ENCODE measurements at places on chromosomes 1 and 21. TPM values are rescaled to one million over a fixed set of nuclear protein-coding genes. Genes with fewer than 3 reads are reported as not detected.

Gene CA6
- not detected for total RNA-seq

Gene FCRL2
- not detected for total RNA-seq

Gene CCDC185
- 0.12 TPM for total RNA-seq

Gene LCE2C
- total RNA-seq = not detected

Gene C21orf58
- total RNA-seq = 1.0 TPM

Gene TMEM200B
- 4.0 TPM for total RNA-seq

Gene PROK1
- total RNA-seq = 0.60 TPM

Gene TMEM201
- 18.5 TPM for total RNA-seq

Gene OR2T29
- total RNA-seq = not detected

Gene HAPLN2
- 1.9 TPM for total RNA-seq

Gene OR2L5
- not detected for total RNA-seq

Gene ORC1
- total RNA-seq = 0.52 TPM

Gene MATN1
- total RNA-seq = not detected

Gene LCE1F
- not detected for total RNA-seq

Gene TFAP2E
- total RNA-seq = 0.47 TPM

Gene TMPRSS15
- total RNA-seq = not detected

Gene ZBTB18
- total RNA-seq = 21.4 TPM

Gene ACTN2
- 1,411 TPM for total RNA-seq

Gene GRIK1
- total RNA-seq = not detected

Gene F3
- total RNA-seq = 47.9 TPM

Gene CTSK
- 17.5 TPM for total RNA-seq

Gene ARHGEF19
- total RNA-seq = 2.1 TPM

Gene SEMA4A
- 3.8 TPM for total RNA-seq

Gene ETV3L
- not detected for total RNA-seq

Gene RPE65
- not detected for total RNA-seq

Gene STPG1
- 6.6 TPM for total RNA-seq

Gene C1orf141
- total RNA-seq = not detected

Gene CFH
- 131 TPM for total RNA-seq

Gene PRDM16
- 1.2 TPM for total RNA-seq

Gene UBIAD1
- 8.5 TPM for total RNA-seq

Gene JMJD4
- 14.1 TPM for total RNA-seq

Gene TMEM81
- total RNA-seq = 1.8 TPM

Gene HES3
- not detected for total RNA-seq

Gene CADM3
- 6.3 TPM for total RNA-seq

Gene SLAMF9
- not detected for total RNA-seq

Gene FMOD
- 51.6 TPM for total RNA-seq

Gene AIRE
- not detected for total RNA-seq

Gene CRNN
- total RNA-seq = not detected

Gene SERINC2
- total RNA-seq = 2.9 TPM

Gene FHAD1
- not detected for total RNA-seq

Gene CRYAA
- not detected for total RNA-seq

Gene SSU72
- total RNA-seq = 118 TPM

Gene HDAC1
- 34.8 TPM for total RNA-seq

Gene MTMR11
- 6.0 TPM for total RNA-seq

Gene CFHR4
- not detected for total RNA-seq

Gene AK5
- 0.77 TPM for total RNA-seq
